Activated effector memory CD4-positive, alpha-beta T cell treated with Interleukin-2 at 50 U/mL for 16 hours (primary cell): ENCODE measurements at places on chromosomes 7 and 10.

DNA sequence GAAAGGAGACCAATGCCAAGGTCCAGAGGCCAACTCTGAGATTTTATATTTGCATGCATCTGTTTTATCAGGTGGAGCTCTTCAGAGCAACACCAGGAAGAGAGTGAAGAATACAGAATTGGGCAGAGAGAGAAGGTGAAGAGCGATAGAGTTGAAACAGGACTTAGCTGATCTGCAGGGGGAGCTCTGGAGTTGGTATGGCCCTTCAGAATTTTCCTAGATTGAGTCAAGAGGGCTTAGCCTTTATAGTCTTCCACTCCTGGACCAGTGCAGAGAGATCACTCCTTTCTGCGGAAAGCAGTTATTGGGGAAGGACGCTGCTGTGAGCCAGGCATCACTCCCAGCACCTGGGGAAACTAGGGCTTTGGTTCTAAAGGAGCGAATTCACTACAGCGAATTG, 105.0 kb upstream of the DGKB start:
- no peak for DNase-seq

DNA sequence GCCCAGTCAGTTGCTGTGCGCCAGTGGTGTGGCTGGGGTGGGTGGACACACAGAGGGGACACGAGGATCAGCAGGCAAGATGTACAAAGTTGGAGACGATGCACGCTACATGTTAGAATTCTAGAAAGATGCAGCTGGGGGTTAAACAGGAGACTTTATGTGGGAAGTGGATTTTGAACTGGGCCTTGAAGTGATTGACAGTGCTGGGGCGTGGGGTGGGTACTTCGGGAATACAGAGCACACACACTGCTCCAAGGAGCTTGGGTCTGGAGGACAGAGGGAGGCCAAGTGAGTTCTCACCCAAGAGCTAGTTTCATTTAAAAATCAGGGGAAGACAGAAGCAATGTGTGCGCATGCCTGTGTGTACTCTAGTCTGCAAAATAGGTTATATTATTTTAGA, 87.1 kb downstream of the CREM start:
- no peak for DNase-seq

DNA sequence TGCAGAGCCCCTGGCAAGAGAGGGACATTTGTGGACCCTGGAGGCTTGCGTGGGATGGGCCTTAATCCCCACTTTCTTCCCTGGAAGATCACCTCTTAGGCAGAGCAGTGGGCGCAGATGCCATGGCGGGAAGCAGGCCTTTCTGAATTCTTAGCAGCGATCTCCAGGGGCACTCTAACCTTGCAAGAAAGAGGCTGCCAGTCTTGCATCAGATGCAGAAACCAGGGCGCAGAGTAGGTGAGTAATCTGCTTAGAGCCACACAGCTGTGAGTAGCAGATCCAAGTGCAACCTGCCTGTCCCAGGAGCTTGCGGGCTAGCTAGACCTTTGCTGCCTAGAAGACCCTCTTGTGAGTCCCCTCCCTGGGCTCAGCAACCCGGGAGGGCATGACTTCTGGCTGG, 40.0 kb downstream of the KCTD7 start:
- no peak for DNase-seq

DNA sequence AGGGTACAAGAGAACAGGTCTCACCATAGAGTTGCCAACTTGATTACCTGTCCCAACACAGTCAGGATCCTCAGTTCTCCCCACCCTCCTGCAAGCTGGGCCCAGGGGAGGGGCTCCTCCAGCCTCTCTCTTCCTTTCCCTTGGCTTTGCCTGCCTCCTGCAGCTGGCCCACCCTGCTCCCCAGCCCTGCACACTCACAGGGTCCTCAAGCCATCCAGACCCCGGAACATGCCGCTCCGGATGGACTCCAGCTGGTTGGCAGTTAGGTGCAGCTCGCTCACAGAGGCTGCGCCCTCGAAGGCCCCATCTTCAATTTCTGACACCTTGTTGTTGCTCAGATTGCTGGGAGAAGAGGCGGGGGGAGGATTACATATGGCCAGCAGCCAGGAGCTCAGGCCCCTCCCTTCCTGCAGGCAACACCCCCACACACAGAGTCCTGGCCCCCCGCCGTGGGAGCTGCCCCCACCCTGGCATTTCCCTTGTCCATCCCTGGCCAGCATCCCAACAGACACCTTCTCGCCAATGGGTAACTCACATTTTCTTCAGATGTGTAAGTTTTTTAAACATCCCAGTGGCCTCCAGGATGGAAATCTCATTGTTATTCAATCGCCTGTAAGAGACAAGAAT, 139.2 kb downstream of the SLIT1 start:
- no peak for DNase-seq

GRCh38 chr7:73668103-73668885, 663 bp downstream of the VPS37D start:
- no peak for DNase-seq

DNA sequence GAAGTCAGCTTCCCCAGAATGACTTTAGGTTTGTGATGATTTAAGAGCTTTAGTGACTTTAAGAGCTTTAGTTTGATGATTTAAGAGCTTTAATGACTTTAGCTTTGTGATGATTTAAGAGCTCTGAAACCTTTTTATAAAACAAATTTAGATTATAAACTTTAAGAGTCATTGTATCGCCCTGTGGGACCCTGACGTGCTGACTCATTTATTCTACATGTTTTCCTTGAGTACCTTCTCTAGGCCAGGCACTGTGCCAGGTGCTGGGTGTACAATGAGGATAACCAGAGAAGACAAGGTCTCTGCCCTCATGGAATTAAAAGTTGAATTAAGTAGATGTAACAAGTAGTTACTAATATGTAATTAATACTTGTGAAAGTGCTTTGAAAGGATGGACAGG, 45.4 kb downstream of the CNNM1 start:
- no peak for DNase-seq
